ENCODE measurements at places on chromosomes 7 and 10.
A peak's percentile ranks its signal among the peaks of the same experiment; 100 is the strongest.

DNA sequence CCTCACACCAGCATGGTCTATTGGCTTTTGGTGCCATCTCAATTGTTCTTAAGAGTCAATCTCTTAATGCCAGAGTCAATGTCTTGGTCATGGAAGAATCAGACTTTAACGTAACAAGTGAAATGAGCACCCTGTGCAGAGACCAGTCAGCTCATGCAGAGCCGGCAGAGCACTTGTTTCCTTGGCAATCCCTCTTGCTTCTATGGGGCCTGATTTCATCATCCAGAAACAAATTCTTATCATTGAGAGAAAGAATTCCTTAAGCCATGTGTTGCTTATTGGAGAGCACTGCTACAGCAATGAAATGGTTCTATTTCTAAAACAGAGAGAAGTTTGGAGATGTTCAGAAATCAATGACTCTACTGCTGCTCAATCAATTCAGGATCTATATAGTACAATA, 212.8 kb downstream of the IPMK start:
- DNase-seq, result no peak

GRCh38 chr7:121714559-121715303, 158.2 kb upstream of the PTPRZ1 start:
- no peak for DNase-seq

GRCh38 chr10:88082391-88082790, 219.0 kb downstream of the PTEN start:
- peak; percentile 66 for DNase-seq

GRCh38 chr7:69108097-69108496, 490.2 kb upstream of the AUTS2 start:
- DNase-seq, result no peak

- DNase-seq, result no peak
Measured at GRCh38 chr10:126458466-126458865, 70.2 kb upstream of the ADAM12 start.

- DNase-seq, result no peak
Measured at GRCh38 chr10:110244550-110244949, 37.1 kb downstream of the MXI1 start.

DNA sequence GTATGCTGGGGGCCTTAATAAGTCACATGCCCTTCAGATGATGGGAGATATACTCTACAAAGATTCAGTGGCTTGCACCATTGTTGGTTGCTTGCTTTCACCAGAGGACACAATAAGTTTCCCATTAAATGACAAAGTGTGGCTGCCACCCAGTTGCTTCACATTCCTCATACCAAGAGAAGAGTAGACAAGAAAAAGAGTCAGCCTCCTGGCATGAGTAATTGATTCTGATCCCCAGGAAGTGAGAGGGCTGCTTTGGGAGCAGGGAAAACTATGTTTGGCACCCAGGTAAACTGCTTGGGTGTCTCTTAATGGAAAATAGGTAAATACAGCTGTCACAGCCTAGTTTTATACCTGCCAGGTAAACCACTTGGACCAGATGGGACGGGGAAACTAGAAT, 66.7 kb upstream of the IL6 start:
- no peak for DNase-seq

DNA sequence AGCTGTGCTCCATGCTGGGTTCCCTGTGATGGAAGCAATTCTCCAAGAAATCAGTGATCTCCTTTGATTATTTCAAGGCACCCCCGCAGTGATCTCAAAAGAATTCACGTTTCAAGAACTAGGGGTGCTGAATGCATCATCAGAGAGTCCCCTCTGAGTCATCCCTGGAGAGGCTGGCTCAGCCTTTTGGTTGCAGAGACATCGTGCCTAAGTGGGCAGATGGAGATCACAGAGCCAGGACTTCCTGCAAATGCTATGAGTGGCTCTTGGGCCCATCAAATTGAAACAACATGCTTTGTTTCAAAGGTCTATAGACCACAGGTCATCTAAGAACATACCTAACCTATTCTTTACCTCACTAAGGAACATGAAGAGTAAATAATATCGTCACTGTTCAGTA, 41.5 kb upstream of the PLEKHA1 start:
- DNase-seq, result peak; percentile 14

GRCh38 chr10:64039198-64039597, 518.0 kb downstream of the REEP3 start:
- peak; percentile 59 for DNase-seq

DNA sequence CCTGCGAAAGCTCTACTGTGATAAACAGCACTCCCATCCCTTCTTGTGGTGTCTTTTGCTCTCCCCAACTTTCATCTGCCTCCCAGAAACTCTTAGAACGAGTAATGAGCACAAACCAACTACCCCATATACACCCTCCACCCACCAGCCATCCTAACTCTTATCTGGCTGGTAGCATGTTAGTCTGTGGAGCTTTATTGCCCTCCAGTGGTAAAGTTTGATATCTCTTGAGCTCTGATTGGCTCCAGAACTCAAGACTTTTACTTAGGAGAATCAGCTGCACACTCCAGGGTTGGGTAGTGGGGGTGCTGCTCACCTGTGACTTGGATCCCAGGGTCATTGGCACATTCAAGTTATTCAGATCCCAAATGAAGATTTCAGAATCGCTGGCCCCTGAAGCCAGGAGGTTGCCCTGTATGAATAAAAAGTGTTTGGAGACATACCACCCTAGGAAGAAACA, 10.9 kb downstream of the SEC31B start:
- DNase-seq, result peak; percentile 55
